Activated CD8-positive, alpha-beta memory T cell treated with anti-CD3 and anti-CD28 coated beads, Interleukin-2, amount 50 U/mL, for 4 hours (primary cell): ENCODE measurements at places on chromosomes 2 and 18.
A peak's percentile ranks its signal among the peaks of the same experiment; 100 is the strongest.

DNA sequence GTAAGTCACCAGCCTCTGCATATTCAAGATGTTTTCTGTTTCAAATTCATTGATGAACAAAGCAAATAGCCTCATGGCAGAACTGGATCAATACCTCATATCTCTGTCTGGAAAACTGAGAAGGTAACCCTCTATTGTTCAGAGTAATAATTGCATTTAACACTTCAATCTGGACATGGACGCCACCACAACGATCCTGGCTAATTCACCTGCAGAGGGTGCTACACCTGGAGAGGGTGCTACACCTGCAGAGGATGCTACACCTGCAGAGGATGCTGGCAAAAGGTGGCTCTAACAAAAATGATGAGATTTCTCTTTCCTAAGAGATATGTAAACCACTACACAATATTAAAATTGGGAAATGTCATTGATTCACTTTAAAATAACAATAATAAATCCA is 183.1 kb upstream of the HNRNPA3 start:
- no peak for DNase-seq

DNA sequence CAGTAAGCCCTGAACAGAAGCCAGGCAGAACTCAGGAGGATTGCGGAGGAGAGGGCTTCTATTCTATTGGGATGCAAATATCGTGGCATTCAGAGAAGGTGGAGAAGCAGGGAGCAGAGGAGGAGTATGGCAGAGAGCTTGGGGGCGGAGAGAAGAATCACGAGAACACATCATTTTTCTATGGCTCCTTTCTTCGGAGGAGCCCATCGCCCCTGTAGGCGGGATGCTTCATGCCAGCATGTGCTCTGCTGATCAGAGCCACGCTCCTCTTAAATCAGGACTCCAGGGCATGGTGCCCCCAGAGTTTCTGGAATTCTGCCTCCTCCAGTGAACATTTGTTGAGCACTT is 71.1 kb downstream of the CIB4 start:
- peak; percentile 9 for DNase-seq

GRCh38 chr2:83365476-83365875 is 1093.6 kb downstream of the SUCLG1 start:
- DNase-seq: no peak

DNA sequence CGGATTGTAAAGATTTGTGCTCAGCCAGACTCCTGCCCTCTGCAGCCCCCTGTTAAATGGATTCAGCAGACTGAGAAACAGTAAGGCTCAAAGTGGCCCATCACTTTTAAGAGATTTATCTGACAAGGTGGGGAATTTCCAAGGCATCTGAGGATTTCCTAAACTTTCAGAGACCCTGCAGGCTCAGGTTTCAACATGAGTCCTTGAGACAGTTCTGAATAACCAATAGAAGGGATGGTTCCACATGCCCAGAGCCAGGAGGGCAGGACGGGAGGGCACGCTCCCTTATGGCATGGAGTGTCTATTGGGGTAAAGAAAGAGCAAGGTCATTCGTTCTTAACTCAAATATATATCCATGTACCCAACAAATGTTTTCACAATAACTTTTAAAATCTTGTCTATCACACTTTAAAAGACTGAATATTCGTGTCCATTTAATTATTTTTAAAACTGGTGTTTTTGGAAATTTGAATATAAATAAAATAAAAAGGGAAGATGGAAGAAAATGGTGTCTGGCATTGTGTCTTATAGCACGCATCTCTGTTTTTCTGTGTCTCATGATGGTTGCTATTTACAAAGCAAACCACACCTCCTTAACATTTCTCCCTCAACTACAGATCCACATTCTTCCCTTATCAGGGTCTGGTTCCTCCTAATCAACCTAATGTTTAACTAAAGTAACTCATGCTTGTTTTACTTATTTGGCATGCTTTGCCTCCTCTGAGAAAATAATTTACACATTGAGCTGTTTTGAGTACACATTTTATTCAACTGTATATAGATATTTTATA is 56.0 kb upstream of the DSG1 start:
- no peak for DNase-seq

- no peak for DNase-seq
These were observed 1310.9 kb upstream of the TMEFF2 start for GRCh38 chr2:193505620-193506019.

DNA sequence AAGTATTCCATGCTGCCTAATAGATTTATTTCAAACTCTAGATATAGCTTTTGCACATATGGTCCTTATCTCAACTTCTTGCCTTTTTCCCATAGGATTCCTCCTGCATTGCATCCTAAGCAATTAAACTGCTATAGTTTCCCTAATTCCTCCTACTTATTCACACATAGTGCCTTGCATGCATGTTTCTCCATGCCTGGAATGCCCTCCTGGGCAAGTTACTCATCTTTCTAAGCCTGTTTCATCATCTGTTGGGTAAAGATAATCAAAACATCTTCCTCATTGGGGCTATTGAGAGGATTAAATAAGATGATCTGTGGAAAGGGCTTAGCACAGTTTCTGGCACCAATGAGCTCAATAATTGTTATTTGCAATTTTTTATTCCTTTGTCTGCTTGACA is 726.5 kb downstream of the SLC4A3 start:
- no peak for DNase-seq

DNA sequence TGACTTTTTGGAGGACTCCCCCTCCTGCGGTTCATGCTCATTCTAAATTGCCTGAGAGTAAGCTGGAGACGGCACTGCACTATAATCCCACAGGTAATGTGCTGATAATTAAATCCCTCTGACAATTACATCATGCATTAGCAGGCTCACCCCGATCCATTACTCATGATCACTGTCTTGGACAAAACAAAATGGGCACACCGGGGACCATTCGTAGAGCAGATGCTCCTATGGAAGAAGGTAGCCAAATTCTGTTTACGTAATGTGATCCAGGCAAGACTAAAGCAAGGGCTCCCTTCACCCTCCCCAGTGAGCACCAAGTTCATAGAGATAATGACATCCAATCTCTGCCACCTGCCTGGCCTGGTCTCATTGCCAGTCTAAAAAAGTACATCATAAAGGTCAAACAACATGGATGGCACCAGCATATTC is 657.1 kb upstream of the SOX11 start:
- no peak for DNase-seq

- DNase-seq: no peak
These were observed 8.6 kb downstream of the EN1 start for GRCh38 chr2:118838741-118839455.

DNA sequence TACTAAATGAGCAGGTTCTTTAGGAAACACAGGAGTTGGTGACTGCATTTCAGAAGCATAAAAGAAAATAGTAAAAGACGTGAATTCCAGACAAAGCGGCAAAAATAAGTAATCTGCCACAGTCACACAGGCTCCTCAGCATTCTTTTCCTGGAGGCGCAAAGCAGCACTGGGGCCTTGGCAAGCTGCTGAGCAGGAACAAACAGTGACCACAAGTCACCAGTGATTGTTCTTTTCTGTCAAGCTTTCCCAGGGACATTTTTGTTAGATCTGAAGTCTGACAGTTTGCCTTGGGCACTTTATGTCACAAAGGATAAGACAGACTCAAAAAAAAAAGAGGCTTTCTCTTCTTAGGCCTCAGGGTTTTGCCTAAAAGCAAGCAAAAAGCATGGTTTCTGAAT is 216.2 kb downstream of the CDH20 start:
- no peak for DNase-seq

GRCh38 chr2:195414537-195415100 is 242.4 kb upstream of the SLC39A10 start:
- DNase-seq: no peak

DNA sequence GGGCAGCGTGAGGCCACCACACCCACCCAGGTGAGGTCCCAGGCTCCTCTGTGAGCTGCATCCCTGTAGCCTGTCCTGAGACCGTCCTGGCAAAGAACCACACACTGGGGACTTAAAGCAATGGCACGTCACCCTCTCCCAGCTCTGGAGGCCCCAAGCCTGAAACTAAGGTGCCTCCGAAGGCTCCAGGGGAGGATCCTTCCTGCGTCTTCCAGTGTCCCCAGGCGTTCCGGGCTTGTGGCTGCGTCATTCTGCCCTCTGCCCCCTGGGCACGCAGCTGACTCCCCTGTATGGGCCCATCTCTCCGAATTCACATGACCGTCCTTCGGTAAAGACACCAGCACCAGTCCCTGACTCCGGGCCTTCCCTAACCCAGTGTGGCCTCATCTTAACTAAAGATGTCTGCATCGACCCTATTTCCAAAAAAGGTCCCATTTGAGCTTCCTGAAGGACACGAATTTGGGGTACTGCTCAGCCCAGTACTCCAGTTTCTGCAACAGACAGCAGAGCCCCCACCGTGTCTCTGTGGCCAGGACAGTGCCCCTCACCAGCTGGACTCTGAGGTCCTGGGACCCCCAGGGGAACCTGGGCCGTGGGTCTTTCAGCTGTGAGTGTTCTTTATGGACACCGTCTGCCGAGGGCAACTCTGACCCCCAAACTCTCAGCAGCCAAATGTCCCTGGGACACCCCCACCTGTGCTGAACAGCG is 75.2 kb upstream of the CTDP1 start:
- no peak for DNase-seq

GRCh38 chr2:144925886-144926285 is 406.0 kb upstream of the ZEB2 start:
- no peak for DNase-seq

GRCh38 chr2:152396763-152397162 is 61.8 kb downstream of the FMNL2 start:
- no peak for DNase-seq

DNA sequence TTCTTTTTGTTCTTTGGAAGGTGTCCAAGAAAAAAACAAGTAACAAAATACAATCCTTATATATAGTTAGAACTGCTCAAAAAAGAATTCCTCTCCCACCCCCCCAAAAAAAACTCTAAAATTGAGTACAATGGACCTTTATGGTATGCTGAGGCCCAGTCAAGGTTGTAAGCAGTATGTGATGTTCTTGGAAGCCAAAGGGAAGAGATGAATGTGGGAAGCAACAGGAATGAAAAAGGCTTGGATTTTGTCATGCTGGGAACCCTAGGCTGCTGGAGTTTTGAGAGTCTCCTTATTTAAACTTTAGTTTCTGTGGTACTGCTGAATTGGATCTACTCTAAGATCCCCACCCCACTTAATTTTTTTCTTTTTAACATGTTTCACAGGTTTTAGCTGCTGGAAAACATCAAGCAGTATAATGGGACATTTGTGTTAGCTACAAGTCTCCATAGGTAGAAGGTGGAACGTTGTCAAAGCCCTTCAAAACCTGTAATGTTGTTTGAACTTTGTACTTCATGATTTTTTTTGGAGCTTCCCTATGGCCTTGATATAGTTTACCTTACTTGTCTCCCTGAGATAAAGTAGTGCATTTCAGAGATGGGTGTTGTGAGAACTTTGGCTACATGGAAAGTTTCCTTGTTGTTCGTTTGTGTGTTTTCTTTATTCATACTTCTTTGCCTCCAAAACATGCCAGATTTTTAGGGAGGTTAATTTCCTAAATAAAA is 57.7 kb downstream of the PHLPP1 start:
- DNase-seq: no peak

DNA sequence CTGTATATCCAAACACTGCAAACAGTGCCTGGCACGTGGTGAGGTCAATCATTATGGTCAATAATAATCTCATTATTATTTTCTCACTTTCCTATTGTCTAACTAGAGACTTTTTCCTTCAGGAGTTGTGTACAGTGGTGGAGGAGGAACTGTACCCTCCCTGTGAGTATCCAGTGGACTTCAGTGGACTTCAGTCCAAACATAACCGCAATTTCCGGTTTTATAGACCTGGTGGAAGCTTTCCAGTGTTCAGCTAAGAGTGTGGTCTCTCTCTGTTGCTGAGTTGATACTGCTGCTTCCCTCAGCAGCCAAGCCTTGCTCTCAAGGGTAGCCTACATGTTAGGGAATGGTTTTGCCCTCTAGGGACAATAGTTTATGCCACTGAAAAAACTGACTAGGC is 447.1 kb downstream of the TMEM182 start:
- no peak for DNase-seq

DNA sequence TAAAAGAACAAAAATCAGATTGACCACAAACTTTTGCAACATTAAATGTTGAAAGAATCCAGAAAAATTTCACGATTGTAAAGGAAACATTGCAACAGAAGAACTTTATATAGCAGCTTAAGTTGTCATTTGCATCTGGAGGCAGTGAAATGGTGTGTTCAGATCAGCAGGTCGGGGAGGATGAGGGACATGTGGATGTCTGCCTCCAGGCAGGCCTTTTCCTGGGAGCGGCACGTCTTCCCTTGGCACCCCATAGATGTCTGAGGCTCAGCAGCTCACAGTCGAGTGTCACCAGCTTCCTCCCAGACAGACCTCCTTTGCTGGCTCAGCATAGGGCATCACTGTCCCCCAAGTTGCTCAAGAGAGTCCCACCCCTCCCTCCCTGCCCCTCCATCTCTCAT is 44.3 kb upstream of the ASB1 start:
- no peak for DNase-seq

GRCh38 chr2:213251618-213252017 is 32.6 kb upstream of the SPAG16 start:
- DNase-seq: no peak
